ENCODE measurements at places on chromosomes 2 and 18.

DNA sequence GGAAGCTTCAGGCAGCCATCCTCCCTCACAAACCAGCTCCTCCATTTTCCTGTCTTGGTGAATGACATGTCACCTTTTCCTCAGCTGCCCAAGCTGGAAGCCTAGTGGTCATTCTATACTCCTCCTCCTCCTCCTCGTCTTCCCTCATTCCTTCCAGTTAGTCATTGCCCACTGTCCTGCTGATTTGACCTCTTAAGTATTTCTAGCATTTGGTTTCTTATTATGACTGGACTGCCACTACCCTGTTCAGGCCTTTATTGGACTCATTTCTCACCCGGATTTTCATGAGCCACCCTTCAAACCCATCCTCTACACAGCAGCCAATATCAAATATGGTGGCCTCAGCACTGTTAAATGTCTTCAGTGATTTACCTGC, 21.9 kb upstream of the MGAT5 start:
- peak; percentile 21 for DNase-seq

- no peak for DNase-seq
Observed at GRCh38 chr2:162656516-162656915, 182.1 kb downstream of the KCNH7 start.

GRCh38 chr2:127173057-127173456, 47.0 kb downstream of the CYP27C1 start:
- DNase-seq, result peak; percentile 94

DNA sequence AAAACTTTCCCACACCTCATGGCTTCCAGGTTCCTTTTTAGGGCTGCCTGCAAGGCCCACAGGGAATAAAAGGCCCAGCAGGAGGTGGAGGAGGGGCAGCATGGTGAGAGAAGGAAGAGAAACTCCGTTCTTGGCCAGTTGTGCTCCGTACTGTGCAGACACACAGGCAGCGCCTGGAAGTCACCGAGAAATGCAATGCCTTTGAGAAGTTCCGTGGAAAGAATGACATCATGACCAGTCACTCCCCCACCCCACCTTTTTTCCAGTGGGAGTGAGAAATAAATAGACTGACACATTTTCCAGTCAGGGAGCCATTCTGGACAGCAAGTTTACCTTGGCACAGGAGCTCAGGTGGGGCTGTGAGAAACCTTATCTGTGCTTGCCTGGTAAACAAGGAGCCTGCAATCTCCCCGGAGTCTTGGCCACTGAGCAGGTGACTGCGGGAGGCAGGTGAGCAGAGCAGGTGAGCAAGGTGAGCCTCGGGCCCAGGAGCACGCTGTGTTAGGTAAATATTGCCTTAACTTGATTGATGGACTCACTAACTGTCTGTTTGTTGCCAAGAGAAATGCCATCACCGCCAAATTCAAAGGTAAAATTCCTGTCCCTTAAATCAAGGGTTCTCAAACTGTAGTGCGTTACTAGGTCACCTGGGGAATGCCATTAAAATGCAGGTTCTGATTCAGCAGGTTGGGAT, 13.5 kb upstream of the LBH start:
- DNase-seq, result no peak

DNA sequence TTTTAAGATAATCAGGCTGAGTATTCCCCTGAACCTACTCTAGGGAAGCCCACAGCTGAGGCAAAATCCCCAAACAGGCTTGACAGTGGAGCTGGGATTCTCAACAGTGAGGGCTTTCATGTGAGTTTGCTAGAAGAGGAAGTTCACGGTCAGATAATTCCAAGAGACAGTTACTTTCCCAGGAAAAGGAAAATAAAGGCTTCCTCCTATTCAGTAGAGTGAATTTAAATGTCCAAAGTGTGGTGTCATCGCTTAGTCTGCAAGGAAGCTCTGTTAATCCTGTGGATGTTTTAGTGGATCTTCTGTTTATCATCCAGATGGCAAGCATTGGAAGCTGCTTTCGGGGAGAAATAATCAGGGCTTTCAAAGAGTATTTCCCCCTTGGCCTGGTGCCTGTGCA, 119.8 kb downstream of the RPIA start:
- DNase-seq, result no peak

GRCh38 chr2:216391401-216391800, 19.1 kb upstream of the MARCHF4 start:
- DNase-seq, result no peak

- DNase-seq, result peak; percentile 31
Observed at GRCh38 chr18:2656237-2656980, 883 bp downstream of the SMCHD1 start.

GRCh38 chr18:596288-596881, 403 bp upstream of the CLUL1 start:
- DNase-seq, result no peak
